CD4-positive, CD25-positive, alpha-beta regulatory T cell (primary cell): ENCODE measurements at places on chromosomes 1 and 21.

DNA sequence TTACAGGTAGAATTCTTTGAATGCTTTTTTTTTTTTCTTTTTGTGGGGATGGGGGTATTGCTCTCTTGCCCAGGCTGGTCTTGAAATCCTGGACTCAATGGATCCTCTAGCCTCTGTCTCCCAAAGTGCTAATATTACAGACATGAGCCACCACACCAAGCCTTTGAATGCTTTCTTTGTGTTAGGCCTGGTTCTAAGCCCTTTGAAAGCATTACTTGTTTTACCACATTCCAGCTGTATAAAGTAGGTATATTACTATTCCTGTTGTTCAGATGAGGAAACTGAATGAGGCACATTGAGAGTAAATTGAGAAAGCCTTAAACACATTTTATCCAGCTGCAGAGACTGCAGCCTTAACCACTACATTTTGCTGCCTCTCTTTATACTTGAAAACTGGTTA is 841.8 kb upstream of the ADGRL4 start:
- H3K27ac ChIP-seq, result no peak overlapping the region
- H3K27me3 ChIP-seq, result no peaks in the 10 kb centered on the region
- H3K36me3 ChIP-seq, result no peaks in the 10 kb centered on the region
- H3K4me1 ChIP-seq, result no peaks in the 10 kb centered on the region

- H3K4me1 ChIP-seq, result no peaks in the 10 kb centered on the region
- peaks cover 2% of the 10 kb centered on the region for H3K27me3 ChIP-seq
- H3K36me3 ChIP-seq, result no peaks in the 10 kb centered on the region
- H3K4me3 ChIP-seq, result no peak overlapping the region
These were observed 23.9 kb downstream of the CACHD1 start for GRCh38 chr1:64493831-64494230.

- no peak overlapping the region for H3K27ac ChIP-seq
- H3K36me3 ChIP-seq, result no peaks in the 10 kb centered on the region
- DNase-seq, result no peak
- H3K4me1 ChIP-seq, result peaks cover 3% of the 10 kb centered on the region
- no peak overlapping the region for H3K4me3 ChIP-seq
These were observed 362.6 kb upstream of the C1orf174 start for GRCh38 chr1:4262665-4263064.

DNA sequence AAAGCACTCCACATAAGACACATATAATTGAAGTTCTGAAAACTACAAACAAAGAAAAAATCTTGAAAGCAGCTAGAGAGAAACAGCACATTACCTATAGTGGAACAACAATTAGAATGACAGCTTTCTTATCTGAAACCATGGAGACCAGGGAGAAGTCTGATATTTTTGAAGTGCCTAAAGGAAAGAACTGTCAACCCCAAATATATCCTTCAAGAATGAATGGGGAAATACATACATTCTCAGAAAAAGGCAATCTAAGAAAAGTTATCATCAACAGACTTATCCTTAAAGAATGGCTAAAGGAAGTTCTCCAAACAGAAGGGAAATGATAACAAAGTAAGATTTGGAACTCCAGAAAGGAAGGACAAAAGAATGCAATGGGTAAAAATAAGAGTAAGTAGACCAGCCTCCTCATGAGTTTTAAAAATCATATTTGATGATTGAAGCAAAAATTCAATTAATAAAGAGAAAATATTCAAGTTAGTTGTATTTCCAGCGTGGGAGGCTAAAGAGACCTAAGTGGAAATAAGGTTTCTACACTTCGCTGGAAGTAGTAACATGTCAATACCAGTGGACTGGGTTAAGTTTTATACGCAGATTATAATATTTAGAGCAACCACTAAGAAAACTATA is 170.8 kb upstream of the SAMSN1 start:
- H3K27ac ChIP-seq, result no peak overlapping the region
- H3K4me1 ChIP-seq, result no peaks in the 10 kb centered on the region

GRCh38 chr1:10671090-10671489 is 125.4 kb downstream of the CASZ1 start:
- H3K36me3 ChIP-seq, result no peaks in the 10 kb centered on the region
- no peak overlapping the region for H3K4me3 ChIP-seq
- H3K27ac ChIP-seq, result no peak overlapping the region

DNA sequence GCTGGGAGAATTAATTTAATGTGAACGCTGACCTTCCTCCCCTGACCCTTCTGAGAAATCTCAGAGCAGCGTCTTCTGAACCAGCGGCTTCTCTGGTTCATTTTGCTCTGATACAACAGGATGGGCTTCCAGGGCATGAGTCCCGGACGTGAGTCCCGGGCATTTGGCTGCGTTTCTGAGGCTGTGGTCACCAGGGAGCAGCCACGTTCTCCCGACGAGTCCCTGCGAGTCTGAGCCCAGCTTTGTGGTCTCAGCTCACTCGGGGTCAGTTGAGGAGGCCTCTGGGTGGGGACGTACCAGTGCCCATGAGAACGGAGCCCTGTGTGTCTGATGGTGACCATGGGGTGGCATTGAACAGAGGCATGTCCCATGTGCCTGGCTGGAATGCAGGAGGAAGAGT is 17.7 kb upstream of the OBSCN start:
- H3K4me3 ChIP-seq, result no peak overlapping the region
- no peak overlapping the region for H3K27ac ChIP-seq
- H3K4me1 ChIP-seq, result peaks cover 12% of the 10 kb centered on the region
- no peaks in the 10 kb centered on the region for H3K36me3 ChIP-seq
- H3K27me3 ChIP-seq, result no peaks in the 10 kb centered on the region

DNA sequence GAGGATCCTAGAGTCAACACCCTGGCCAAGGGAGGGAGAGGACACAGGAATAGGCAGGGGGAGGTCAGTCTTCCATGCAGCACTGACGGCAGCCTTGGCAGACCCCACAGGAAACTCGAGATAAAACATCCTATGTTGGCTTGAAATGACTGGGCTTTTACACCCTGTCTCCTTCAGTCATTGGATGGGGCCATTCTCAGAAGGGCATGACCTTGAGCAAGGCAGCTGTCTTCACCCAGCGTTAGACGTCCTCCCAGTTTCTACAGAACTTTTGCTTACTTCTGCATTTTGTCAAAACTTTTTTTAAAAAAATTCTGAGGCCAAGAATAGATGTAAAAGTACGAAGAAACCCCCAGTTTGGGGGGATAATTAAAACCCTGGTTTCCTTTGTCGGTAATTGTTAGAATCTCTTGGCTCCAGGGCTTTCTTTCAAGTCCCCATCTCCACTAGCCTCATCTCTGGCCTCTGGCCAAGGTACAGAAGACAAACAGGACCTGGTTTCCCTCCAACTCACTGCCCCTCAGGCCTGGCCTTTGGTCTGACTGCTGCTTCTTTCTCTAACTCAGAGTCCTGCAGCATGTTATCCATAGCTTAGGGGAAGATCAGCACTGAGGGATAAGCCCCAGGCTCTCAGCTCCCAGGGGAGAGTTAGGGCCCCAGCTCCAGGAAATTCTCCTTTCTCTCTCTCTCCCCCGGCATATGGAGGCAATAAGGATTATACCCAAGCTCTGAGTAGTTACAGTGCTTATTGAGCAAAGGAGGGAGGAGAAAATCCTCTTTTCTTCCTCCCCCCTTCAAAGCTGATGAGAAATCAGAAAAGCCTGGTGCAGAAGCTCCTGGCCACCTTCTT is 51.6 kb upstream of the KCND3 start:
- H3K27ac ChIP-seq, result no peak overlapping the region
- peaks cover 2% of the 10 kb centered on the region for H3K27me3 ChIP-seq
- H3K36me3 ChIP-seq, result no peaks in the 10 kb centered on the region
- DNase-seq, result no peak
- H3K4me1 ChIP-seq, result no peaks in the 10 kb centered on the region
- no peak overlapping the region for H3K4me3 ChIP-seq
